Upper lobe of left lung (tissue), 6 donors: ENCODE measurements at places on chromosomes 16 and 17. TPM values are rescaled to one million over a fixed set of nuclear protein-coding genes. Genes with fewer than 3 reads are reported as not detected.

GRCh38 chr17:13638855-13639458 lies 37.2 kb upstream of the HS3ST3A1 start:
- no peak for DNase-seq
- H3K27ac ChIP-seq: no peak overlapping the region
- no peaks in the 10 kb centered on the region for H3K4me1 ChIP-seq
- no peaks in the 10 kb centered on the region for H3K27me3 ChIP-seq
- no peaks in the 10 kb centered on the region for H3K36me3 ChIP-seq

- no peaks in the 10 kb centered on the region for H3K27me3 ChIP-seq
- no peak overlapping the region for H3K4me3 ChIP-seq
- H3K36me3 ChIP-seq: no peaks in the 10 kb centered on the region
- H3K27ac ChIP-seq: peak overlapping the region; percentile 59
- H3K4me1 ChIP-seq: peaks cover 6% of the 10 kb centered on the region
- DNase-seq: no peak
Measured at GRCh38 chr16:81830845-81831540, 51.9 kb downstream of the PLCG2 start.

GRCh38 chr17:56786989-56787482 lies 46.7 kb downstream of the C17orf67 start:
- H3K4me3 ChIP-seq: no peak overlapping the region
- no peak for DNase-seq
- H3K27ac ChIP-seq: no peak overlapping the region
- no peaks in the 10 kb centered on the region for H3K27me3 ChIP-seq
- H3K36me3 ChIP-seq: no peaks in the 10 kb centered on the region

- H3K27ac ChIP-seq: no peak overlapping the region
- no peaks in the 10 kb centered on the region for H3K36me3 ChIP-seq
- H3K4me3 ChIP-seq: no peak overlapping the region
- no peaks in the 10 kb centered on the region for H3K27me3 ChIP-seq
- H3K4me1 ChIP-seq: no peaks in the 10 kb centered on the region
Measured at GRCh38 chr16:12160249-12160648, 183.7 kb downstream of the SNX29 start.

- H3K36me3 ChIP-seq: no peaks in the 10 kb centered on the region
- H3K27ac ChIP-seq: no peak overlapping the region
- H3K4me1 ChIP-seq: peaks cover 9% of the 10 kb centered on the region
- no peak for DNase-seq
Measured at GRCh38 chr17:8105957-8106398, 12.3 kb downstream of the ALOXE3 start.

DNA sequence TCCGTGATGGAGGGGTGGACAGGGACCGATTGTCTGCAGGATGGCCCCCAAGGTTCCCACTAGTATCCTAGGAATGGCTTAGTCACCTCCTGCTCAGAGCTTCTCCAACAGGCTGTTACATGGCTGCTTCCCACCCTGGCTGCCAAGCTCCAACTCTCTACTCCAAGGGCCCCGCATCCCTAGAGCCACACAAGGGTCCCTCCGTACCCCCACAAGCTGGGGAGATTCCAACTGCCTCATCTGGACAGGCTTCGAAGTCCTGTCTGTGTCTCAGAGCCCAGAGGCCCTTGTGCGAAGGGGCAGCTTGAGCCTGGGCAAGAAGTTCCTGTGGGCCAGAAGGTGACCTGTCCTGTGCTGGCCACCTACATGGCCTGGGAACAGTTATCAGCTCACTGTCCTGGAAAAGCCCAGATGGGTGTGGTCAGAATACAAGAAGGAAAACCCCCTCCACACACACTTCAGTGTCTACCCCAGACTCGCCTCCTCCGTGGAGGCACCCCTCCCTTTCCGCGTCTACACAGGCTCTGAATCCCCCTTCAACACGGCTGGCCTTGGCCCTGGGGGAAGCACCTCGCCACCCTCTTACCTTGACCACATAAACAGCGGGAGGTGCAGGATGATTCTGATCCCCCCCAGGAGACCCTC lies 586 bp downstream of the MEAK7 start:
- DNase-seq: no peak
- H3K4me1 ChIP-seq: peaks cover 24% of the 10 kb centered on the region
- no peaks in the 10 kb centered on the region for H3K27me3 ChIP-seq
- peak overlapping the region; percentile 80 for H3K4me3 ChIP-seq
- peak overlapping the region; percentile 94 for H3K27ac ChIP-seq

- no peaks in the 10 kb centered on the region for H3K27me3 ChIP-seq
- no peak overlapping the region for H3K4me3 ChIP-seq
- peaks cover 13% of the 10 kb centered on the region for H3K4me1 ChIP-seq
- no peaks in the 10 kb centered on the region for H3K36me3 ChIP-seq
Measured at GRCh38 chr16:66199189-66199588, 167.3 kb upstream of the CDH5 start.

The EFCAB13 gene
- total RNA-seq: 21.0 TPM
